ENCODE measurements at places on chromosomes 7 and 10.

- DNase-seq, result no peak
These were observed 22.8 kb downstream of the AKR1C3 start for GRCh38 chr10:5117026-5117425.

DNA sequence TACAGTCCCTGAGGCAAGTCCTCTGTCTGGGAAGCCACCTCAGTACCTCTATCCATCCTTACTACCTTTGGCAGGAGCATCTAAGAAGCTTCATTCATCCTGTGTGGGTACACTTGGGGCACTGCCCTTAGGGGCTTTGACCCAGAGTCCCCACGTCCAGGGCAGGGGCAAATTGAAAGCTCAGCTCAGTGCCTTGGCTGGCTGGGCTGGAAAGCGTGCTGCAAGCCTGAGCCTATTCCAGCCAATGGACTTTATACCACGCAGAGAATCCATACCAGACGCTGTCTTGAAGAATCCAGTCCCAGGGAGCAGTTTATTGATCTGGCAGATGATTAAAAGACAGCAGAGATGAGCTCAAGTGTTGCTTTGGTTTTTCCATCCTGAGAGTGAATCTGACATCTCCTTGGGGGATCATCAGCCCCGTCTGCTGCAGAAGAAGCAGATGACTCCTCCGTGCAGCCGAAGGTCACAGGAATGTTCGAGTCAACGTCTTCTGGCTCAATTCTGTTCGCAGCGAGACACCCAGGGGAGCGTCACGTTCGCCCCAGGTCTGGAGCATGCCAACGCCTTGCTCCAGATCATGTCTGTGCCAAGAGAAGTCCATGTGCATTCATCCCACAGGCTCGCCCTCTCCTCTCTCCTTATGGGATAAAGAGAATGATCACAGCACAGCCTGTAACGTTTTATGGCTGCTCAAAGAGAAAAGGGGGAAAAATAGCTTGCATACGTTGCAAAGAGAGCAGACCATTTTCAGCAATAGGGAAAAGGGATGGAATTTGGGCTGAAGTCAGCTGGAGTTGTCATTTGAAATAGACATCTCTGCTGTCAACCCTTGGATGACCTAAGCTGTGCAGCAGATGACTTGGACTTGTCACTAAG lies 35.8 kb upstream of the LYZL1 start:
- no peak for DNase-seq

- no peak for DNase-seq
These were observed 5.4 kb upstream of the MICALL2 start for GRCh38 chr7:1464694-1465093.

- DNase-seq, result no peak
These were observed 91.9 kb downstream of the WNT2 start for GRCh38 chr7:117231047-117231359.

DNA sequence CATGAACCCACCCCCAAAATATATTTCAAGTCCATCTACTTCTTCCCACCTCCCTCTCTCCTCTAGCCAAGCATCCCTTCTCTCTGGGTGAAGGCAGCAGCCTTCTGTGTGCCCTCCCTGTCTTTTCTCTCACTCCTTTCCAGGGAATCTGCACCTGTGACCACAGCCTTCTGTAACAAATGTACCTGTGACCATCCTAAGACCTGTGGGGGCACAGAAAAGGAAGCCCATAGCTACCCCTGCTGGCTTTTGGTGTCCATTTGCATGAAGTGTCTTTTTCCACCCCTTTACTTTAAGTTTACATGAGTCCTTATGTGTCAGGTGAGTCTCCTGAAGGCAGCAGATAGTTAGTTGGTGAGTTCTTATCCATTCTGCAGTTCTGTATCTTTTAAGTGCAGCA lies 2.0 kb upstream of the TBXAS1 start:
- DNase-seq, result no peak

GRCh38 chr10:22850541-22850940 lies 77.3 kb upstream of the ARMC3 start:
- no peak for DNase-seq

DNA sequence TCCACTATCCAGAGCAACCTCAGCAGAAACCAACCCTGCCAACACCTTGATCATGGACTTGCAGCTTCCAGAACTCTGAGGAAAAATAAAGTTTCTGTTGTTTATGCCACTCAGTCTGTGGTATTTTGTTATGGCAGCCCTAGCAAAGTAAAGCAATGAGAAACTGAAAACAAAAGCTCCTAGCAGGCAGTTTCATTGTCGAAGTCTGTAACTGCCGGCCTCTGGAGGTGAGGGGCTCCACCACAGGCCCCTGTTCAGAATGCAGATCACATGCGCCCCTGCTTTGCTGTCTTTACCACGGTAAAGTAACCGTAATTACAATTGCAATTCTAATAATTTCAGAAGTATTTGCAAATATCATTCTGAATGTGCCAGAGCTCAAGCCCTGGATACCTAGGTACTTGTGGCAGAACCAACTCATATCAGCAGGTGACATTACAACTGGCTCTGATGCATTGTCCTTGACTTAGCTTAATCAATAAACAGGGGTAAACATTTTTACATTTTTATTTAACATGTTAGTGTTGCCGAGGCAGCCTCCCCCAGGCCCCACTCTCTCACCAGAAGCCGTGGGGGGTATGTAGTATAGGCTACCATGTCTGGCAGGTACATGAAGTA lies 193.2 kb downstream of the ELMO1 start:
- no peak for DNase-seq

GRCh38 chr7:6317797-6318438 lies 45.5 kb upstream of the CYTH3 start:
- no peak for DNase-seq

GRCh38 chr10:91247360-91248111 lies 27.1 kb downstream of the PCGF5 start:
- DNase-seq, result no peak

- no peak for DNase-seq
These were observed 17.9 kb downstream of the SH3PXD2A start for GRCh38 chr10:103837370-103838069.

DNA sequence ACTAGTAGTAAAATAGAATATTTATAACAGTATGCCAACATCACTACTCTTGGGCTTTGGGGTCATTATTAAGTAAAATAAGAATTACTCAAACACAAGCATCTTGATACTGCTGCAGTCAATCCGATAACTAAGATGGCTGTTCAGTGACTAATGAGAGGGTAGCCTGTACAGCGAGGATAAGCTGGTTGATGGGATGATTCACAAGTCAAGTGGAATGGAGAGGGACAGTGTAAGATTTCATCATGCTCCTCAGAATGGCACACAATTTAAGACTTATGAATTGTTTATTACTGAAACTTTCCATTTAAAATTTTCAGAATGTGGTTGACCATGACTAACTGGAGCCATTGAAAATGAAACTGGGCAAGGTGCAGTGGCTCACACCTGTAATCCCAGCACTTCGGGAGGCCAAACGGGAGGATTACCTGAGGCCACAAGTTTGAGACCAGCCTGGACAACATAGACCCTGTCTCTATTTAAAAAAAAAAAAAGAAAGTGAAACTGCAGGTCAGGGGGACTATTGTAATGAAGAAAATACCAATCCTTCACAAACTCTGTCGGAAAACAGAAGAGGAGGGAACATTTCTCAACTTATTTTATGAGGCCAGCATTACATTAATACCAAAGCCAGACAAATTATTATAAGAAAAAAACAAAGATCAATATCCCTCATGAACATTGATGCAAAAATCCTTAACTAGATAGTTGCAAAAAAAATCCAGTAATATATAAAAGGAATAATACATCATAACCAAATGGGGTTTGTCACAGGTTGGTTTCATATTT lies 11.2 kb downstream of the AVL9 start:
- no peak for DNase-seq

- no peak for DNase-seq
These were observed 18.9 kb downstream of the LMOD2 start for GRCh38 chr7:123674399-123675180.

- DNase-seq, result peak; percentile 34
These were observed 128.1 kb upstream of the FAM20C start for GRCh38 chr7:64098-64915.

DNA sequence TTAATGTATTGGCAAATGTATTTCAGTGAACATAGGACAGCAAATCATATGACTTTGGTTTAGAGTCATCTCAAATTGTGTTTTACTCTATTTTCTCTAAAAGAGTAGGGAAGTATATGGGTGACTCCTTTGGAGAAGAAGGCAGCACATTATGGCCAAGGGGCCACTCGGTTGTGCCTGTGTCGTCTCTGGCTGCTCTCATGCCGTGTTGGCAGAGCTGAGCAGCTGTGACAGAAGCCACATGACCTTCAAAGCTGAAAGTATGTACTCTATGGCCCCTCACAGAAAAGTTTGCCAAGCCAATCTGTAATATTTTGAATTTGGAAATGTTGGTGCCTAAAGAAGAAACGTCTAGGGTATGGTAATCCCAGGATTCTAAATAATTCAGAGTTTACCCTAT lies 47.5 kb downstream of the TASOR2 start:
- no peak for DNase-seq

GRCh38 chr10:52056291-52056690 lies 257.8 kb upstream of the DKK1 start:
- DNase-seq, result no peak

DNA sequence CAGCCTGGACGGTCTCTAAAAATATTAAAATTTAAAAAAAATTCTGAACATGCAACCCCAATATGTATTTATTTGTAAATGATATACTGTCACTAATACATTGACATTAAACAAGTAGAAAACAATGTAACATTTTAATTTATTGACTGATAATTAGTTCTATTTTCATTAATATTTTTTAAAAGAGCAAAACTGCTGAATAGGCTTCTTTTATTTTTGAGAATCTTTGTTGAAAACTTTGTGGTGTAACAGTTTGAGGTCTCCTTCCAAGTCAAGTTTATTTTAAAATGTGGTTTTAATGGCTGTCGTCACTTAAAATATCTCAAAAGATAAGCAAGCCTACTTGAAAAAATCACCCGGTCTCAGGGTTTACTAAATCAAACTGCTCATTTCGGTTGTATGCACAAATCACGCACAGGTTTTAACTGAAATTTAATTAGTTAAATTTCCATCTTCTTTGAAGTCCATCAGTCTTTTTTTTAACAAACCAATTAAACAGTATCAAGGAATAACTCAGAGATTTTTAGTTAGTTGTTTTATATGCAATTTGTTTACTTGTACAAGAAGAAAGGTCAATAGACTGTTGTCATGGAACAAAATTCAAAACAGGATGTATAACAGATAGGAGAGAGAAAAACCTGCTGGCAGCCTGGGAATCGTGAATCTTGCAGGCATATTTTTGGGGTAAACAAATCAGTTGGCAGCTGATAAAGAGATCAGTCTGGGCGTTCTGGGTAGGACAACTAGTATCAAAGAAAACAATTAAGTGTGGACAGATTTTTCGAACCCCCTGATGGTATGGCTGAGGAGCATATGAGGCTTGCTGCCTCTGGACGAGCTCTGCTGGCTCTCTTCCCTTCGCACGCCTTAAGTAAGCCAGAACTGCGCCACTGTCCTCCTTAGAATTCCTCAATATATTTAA lies 9.7 kb upstream of the EDRF1 start:
- no peak for DNase-seq

DNA sequence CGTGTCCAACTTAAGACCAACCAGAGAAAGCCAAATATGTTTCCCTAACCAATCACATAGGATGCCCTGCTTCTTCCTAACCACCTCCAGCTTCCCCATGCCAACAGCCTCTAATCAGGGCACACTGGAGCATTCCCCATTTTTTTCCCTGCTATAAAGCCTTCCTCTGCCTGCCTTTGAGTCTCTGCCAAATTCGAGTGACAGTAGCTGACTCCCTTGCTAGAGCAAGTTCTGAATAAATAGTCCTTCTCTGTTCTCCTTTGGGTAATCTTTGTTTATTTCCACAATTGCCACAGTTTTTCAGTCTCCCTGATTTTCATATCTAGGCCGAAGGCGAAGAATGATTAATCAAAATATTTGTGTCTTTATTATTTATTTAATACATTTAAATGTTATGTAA lies 96.7 kb downstream of the ANLN start:
- DNase-seq, result no peak

DNA sequence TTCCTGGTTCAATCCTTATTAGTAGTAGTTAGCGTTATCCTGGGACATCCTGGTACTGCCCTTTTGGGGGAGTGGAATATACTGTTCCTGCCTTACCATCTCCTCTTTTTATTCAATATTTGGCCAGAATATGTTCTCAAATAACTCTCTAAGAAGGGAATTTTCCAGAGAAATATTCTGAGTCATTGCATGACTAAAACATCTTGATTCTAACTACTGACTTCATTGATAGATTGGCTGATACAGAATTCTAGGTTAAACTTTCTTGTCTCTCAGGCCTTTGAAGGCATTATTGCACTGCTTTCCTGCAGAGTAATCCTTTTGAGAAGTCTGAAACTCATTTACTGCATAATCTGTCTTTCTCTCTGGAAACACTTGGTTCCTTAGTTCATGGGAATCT lies 275.5 kb upstream of the DGKB start:
- DNase-seq, result no peak

- DNase-seq, result no peak
These were observed 44.6 kb downstream of the FGFR2 start for GRCh38 chr10:121553511-121554264.
